ENCODE measurements at places on chromosomes 1 and 21.

GRCh38 chr1:159067699-159068621, 8.6 kb downstream of the AIM2 start:
- no peak for DNase-seq

DNA sequence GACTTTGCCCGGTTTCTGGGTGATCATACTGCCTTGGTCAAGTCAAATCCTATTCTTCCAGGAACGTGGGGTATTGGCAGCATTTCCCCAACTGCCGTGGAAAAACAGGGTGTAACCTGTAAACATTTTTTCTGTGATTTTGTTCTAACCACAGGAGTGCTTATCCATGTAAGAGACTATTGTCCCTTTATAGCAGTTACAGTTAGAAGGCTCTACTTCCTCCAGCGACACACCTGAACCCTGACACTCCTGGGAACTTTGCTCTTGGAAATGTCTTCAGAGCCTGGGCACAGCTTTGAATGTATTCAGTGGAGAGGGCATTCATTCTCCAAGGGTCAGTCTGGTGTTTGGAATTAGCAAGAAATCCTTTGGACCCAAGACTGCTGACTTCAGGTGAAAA, 26.4 kb upstream of the ARHGEF10L start:
- DNase-seq, result no peak

GRCh38 chr1:112092656-112093371, 103.3 kb upstream of the KCND3 start:
- DNase-seq, result no peak

DNA sequence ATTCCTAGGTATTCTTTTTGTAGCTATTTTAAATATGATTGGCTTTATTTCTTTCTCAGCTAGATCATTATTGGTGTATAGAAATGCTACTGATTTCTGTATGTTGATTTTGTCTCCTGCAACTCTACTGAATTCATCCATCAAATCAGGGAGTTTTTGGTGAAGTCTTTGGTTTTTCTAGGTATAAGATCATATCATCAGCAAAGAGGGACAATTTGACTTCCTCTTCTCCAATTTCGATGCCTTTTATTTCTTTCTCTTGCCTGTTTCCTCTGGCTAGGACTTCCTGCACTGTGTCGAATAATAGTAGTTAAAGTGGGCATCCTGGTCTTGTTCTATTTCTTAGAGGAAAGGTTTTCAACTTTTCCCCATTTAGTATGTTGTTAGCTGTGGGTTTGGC, 27.5 kb upstream of the PRKACB start:
- no peak for DNase-seq

DNA sequence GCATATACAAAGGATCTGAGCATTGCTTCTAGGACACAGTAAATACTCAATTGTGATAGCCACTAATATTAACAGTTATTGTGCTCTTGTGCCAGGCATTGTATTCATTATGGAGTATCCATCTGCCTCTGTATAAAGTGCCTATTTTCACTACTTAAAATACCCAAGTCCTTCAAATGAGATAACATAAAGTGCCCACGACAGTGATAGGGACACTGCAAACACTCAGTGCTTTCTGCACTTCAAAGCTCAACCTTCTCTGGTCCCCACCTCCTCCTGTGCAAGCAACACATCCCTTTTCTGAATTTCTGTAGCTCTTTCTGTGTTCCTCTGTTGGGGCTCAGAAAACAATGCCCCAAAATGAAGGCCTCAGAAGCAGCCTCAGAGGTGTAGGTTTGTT, 6.6 kb upstream of the DDAH1 start:
- no peak for DNase-seq

DNA sequence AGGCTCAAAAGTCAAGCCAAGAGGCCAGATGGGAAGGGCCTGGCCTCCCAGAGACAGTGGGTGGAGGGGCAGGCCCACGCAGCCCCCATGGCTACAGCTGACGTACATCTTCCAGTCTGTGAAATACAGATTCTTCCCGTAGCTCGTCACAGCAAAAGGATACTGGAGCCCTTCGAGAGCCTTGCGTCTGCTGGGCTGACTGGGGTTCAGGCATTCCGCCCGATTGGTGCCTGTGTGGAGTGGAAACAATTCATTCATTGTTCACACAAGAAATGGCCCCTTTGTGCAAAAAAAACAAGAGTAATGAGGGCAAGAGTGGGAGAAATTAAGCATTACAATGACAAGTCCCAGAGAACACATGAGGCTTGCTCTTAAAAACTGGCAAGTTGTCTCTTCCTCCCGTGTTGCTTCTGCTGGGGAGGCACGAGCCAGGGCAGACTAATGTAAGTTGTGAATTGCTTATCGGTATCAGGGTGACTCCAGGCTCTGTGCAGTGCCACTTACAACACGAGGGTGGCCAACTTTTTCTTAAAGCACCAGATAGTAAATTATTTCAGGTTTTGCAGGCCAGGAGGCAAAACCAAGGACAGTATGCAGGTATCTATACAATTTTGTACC, 85.1 kb downstream of the NID1 start:
- DNase-seq, result no peak

DNA sequence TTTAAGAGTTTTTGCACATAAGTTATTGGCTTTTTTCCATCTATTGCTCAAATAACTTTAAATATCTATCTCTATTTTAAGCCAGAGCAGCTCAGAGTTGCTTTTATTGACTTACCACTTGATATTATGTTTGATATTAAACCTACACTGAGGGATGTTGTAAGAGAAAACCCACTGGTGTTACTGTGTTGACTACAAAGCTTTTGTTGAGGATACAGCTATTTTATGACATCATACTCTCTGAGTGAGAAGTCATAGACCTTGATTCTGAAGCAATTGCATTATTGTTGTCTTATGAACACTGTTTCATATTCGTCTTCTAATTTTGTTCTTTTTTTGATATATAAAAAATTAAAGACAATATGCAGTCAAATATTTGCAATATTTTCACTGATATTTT, 560.4 kb downstream of the PTBP2 start:
- no peak for DNase-seq

DNA sequence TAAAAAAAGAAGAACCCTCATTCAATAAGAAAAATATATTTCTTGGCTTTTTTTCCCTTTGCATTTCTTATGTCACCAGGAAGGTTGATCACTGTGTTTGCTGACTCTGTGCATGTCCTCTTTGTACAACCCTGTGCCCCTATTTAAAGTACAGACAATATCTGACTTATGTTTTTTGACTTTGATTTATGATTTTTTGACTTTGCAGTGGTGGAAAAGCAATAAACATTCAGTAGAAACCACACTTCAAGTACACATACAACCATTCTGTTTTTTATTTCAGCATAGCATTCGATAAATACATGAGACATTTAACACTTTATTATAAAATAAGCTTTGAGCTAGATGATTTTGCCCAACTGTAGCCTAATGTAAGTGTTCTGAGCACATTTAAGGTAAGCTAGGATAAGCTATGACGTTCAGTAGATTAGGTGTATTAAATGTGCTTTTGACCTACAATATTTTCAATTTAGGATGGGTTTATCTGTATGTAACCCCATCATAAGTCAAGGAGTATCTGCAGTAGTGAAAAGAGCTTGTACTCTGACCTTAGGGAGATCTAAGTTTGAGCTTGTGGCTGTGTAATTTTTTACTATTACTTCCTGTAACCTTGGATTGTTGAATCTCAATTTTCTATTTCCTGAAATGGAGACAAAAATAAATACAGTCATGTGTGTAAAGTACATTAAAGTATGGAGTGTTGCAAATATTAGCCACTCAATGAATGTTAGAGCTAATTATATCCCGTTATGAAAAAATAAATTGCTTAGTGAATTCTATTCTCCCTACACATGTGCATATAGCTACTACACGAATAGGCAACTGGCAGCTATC, 1.2 kb downstream of the RNASEL start:
- DNase-seq, result no peak

DNA sequence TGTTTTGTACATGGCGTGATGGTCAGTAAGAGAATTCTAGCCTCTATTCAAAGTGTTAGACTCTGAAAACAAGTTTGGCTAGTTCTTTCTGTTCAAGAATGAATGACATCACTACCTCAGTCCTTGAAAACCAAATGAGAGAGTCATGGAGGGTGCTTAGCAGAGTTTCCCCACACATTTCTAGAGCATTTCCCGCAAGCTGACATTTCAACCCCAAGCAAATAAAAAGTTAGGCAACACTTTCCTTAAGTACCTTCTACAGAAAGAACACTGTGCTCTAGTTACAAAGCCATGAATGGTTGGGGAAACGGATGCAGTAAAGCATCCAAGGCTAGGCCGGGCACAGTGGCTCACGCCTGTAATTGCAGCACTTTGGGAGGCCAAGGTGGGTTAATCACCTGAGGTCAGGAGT, 47.9 kb upstream of the SLC44A3 start:
- DNase-seq, result no peak

GRCh38 chr1:168321945-168322344, 41.3 kb downstream of the TBX19 start:
- DNase-seq, result peak; percentile 49

DNA sequence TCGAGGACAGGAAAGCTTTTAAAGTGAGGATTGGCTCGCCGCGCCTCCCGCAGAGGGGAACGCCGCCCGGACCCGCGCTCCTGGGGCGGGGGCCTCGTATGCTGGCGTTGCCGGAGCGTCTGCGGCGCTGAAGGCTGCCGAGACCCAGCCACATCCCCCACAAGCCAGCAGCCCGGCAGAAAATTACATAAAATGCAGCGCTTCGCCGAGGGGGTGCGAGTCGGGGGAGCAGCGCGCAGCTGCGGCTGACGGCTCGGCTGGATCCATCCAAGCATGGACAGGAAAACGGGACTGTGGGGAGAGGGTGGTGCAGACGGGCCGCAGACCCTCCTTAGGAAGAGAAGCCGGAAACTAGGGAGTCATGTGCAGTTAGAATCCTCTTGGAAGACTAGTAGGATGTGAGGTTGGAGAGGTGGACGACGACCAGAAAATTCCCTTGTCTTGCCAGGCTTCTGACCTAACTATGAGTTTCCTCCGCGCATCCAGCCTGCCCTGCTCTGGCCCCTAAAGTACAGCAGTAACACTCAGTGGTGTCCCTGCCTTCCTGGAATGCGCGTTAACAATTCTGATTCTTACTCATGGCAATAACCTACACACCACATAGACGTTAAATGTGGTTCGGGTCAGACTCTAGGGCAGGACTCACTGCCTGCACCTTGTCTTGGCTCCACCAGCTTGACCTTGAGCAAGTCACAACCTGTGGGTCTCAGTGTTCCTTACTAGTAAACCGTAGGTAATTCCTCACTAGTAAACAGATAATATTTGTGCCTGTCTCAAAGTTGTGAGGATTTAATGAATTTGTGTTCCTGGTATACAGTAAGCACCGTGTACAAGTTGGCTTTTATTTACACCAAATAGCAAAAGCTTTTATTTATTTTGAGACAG, 953 bp upstream of the BRWD1 start:
- peak; percentile 76 for DNase-seq

DNA sequence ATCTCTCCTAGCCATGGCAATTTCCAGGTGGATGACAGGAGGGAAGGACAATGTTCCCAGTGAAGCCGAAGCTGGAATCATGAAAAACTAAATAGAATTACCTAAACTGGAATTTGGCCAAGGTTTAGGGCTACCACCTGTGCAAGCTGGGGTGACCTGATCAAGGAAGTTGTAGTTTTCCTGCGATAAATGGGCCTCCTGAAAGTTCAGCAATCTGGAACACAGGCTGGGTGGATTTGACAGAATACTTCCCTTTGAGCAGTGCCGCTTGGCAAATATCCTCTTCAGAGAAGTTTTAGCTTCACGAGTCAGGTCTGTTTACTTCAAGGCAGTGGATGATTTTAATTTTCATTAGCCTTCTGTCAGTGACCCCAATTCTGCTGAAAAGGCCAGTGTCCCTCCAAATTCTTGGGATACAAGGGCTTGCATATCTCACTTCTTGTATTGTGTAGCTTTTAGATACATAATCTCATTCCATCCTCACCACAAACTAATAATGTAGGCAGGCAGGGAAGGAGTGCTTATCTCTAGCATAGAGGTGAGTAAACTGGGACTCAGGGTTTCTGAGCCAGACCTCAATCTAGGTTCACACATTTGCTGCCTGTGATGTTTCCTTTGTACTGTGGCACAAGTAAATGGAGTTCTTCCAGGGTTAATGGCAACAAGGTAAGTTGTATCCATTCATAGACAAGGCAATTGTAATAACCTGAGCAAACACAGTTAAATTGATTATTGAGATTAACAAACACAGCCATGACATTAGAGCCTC, 349.4 kb downstream of the NUF2 start:
- DNase-seq, result no peak

DNA sequence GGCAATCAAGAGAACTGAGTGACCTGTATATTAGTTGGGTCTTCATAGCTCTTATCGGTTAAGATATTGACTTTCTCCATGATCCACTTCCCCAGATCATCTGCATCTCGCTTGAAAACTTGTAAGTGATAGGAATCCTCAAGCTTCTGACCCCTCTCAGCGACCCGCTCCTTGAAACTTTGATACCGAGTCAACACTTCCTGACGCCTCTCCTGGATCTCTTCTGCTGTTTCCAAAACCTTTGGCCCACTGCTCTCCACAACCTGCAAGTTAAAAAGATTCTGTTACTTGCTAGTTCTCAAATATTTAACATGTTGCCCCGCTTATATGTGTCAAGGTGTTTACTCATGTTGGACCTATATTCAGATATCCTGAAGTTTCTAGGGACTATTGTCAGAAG, 1.4 kb downstream of the SPTA1 start:
- no peak for DNase-seq

- no peak for DNase-seq
These were observed 736.4 kb downstream of the MATN1 start for GRCh38 chr1:29986986-29987385.

- peak; percentile 76 for DNase-seq
These were observed 2.7 kb upstream of the SDC3 start for GRCh38 chr1:30911059-30911954.

- no peak for DNase-seq
These were observed 947 bp upstream of the RIT1 start for GRCh38 chr1:155912056-155912536.

DNA sequence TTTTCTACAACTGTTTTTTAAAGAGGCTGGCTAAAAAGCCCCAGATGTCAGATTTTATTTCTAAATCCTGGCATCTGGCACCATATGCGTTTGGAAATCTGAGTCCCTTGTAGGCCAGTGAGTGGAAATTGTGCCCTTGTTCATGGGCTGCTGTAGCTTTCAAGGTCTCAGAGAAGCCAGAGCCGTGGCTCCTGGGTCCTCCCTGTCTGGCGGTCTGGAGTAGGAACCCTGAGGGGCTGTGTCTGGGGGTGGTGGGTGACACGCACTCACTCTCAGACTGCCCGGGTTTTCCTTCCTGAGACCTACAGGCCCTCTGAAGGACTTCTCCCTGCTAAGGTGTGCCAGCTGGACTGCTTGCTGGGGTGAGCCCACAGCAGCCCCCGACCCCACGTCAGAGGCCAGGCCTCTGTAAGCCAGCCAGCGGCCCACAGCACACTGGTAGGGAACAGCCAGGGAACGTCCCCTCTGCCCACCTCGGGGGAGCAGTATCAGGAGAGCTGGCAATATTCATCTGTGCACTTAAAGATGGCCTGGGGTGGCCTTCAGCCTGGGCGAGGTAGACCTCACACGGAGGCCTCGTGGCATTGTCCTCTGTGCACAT, 151.5 kb downstream of the PEX14 start:
- no peak for DNase-seq

- DNase-seq, result peak; percentile 27
These were observed 7.7 kb downstream of the ARHGEF19 start for GRCh38 chr1:16204634-16205333.
